ENCODE measurements at places on chromosomes 1 and 21. TPM values are rescaled to one million over a fixed set of nuclear protein-coding genes. Genes with fewer than 3 reads are reported as not detected.

- DNase-seq = no peak
These were observed 22.7 kb downstream of the POFUT2 start for GRCh38 chr21:45264912-45265515.

The PNRC2 gene
- 143 TPM for total RNA-seq

The SHE gene
- 15.2 TPM for total RNA-seq

The CCDC190 gene
- not detected for total RNA-seq

GRCh38 chr1:18945401-18945849 lies 11.1 kb downstream of the IFFO2 start:
- DNase-seq = no peak

The TMEM52 gene
- total RNA-seq = not detected

DNA sequence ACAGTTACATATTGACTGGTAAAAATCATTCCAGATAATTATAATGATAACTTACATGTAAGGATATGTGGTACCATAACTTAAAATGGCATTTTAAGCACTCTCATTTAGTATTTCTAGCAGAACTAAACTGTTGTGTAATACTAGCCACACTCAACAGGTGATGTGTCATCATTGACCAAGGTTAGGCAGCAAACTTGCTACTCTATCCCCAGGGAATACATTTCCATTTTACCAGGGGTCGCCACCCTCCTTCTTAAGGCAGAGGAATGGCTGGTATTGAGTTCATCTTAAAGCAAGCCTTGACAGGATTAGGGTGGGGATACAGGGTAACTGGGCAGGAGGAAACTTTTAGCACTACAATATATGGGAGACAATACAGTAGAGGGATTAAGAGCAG lies 259.8 kb upstream of the CAMK1G start:
- DNase-seq = no peak

DNA sequence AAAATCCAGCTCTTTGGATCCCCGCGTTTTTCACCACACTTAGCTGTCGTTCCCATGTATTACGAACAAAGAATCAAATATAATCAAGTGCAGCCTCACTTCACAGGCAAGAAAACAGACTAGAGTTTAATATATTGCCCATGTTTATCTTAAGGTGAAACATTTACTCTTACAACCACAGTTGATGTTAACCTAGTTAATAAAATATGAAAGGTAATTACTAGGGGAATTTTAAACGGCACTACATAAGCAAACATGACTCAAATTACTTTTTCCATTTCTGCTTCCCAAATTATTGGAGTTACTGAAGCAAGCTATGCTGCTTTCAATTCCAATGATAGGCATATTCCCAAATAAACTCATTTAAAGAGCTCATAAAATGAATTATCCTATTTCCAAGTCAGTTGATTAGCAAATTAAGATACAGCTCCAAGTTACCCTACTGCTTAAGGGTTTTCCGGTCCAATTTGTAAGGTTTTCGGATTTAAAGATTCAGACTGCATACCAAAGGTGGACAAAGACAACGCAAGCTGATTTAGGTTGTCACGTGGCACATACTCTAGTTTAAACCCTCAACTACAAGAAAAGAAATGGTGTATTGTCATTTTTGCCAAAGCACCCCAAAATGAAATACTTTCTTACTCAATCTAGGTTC lies 5.9 kb downstream of the COX20 start:
- no peak for DNase-seq

The BSND gene
- total RNA-seq = not detected

The WNT9A gene
- 7.9 TPM for total RNA-seq

The XCL2 gene
- not detected for total RNA-seq

The CNR2 gene
- not detected for total RNA-seq

The GJA5 gene
- 49.7 TPM for total RNA-seq

DNA sequence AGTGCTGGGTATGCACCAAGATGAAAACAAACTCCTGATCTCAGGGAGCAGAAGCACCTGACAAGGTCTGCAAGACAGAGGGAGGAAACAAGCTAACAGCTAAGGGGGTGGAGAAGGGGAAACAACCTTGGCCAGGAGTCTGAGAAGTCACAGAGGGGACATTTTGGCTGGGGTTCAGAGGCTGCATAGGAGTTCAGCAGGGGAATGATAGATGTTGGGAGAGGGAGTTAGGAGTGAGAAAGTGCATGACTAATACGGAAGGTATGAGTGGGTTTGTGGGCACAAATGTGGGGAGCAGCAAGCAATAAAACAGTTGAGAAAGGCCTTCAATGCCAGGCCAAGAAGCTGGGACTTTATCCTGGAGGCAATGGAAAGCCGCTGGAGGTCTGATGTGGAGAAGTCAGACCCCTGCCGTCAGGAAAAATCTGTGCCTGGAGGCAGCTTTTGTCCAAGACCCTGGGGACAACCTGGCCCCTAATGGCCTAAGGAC lies 16.4 kb downstream of the EPHA2 start:
- no peak for DNase-seq

GRCh38 chr21:45015469-45015860 lies 58.9 kb upstream of the ADARB1 start:
- no peak for DNase-seq

The DMRTB1 gene
- not detected for total RNA-seq

The CD164L2 gene
- total RNA-seq = not detected

- DNase-seq = no peak
These were observed 23.6 kb upstream of the DUSP10 start for GRCh38 chr1:221765527-221765926.

DNA sequence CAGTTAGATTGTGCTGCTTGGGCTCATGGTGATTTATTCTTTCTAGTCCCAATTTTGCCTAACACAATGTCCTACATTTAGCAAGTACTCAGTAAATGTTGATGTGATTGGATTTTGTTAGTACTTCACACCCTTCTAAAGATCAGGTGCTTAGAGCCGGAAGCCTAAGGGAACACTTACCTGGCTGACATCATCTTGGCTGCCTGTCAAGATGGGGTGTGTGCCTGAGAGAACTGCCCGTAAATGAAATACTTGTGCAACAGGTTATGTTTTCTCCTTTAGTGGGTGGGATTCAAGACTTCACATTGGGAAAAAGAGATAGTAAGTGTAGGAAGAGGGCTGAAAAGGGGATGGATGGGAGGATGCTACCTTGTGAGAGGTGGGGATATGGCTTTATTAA lies 75.5 kb upstream of the MACF1 start:
- no peak for DNase-seq

The CYP4Z1 gene
- total RNA-seq = 1.1 TPM

- no peak for DNase-seq
These were observed 15.6 kb upstream of the AIM2 start for GRCh38 chr1:159092036-159092760.

DNA sequence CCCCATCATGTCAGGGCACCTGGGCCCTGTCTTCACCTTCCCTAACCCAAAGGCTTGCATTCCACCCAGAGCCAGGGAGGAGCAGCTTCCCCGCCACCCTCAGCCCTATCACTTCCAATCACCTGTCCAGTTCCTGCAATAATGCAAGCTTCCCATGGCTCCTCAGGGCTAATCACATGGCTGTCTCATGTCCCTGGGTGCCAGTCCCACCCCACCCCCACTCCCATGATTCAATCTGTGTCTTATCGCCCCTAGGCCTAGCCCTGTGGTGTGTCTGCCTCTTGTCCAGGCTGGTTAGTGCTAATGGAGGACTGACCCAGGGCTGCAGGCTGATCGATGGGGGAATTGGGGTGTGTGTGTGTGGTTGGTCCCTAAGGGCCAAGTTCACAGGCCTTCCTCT lies 11.0 kb upstream of the PEAR1 start:
- DNase-seq = no peak

DNA sequence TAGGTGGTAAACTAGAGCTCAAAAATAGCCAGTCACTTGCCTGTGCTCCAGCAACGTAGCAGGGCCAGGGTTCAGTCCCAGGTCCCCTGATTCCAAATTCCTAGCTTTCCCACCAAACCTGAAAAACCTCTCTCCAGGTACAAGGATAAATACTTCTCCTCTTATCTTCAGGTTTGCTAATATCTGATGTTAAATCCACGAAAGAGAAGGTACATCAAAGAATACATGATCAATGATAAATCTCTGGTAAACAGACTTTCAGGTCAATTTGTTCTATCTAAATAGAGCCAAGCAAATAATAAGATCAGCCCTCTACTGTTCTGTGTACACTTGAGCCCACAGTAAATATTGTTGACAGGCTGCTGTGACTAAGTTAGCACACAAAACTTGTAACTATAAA lies 52.1 kb upstream of the AKT3 start:
- DNase-seq = no peak

- DNase-seq = no peak
These were observed 2.0 kb downstream of the PCP4 start for GRCh38 chr21:39869141-39869818.

DNA sequence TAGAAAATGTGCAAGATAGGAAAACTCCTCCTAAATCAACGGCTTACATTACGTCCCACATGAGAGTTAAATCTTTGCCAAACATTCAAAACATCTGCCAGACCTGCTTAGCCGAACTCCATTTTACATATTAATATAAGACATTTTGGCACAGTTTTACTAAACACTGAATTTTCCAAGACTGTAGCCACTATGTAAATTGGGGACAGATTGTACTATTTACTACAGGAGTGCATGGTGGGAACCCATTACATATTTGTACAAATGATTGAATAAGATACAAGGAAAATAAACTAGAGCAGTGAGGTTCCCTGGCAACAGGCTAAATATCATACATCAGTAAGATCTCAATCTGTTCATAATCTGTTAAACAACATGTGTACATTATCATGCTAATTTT lies 1234.4 kb downstream of the KCNT2 start:
- no peak for DNase-seq

GRCh38 chr1:240399381-240399780 lies 212.6 kb downstream of the GREM2 start:
- DNase-seq = no peak

DNA sequence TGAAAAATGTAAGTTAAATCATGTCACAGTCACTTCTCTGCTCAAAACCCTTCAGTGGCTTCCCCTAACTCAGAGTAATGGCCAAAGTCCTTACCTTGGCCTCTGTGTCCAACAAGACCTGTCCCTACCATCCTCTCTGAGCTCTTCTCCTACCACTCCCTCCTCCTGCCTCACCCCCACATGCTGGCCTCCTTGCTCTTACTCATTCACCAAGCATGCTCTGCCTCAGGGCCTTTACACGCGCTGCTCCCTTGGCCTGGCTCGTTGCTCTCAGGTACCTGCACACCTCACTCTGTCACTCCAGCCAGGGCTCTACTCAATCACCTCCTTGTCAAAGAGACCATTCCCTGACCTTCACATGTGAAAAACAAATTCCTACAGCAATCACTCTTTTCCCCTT lies 54.2 kb downstream of the SEC16B start:
- DNase-seq = no peak

- no peak for DNase-seq
These were observed 1.5 kb downstream of the EIF3I start for GRCh38 chr1:32223683-32224082.

- DNase-seq = no peak
These were observed 11.4 kb upstream of the PADI3 start for GRCh38 chr1:17237561-17237903.

The FCRLA gene
- not detected for total RNA-seq

DNA sequence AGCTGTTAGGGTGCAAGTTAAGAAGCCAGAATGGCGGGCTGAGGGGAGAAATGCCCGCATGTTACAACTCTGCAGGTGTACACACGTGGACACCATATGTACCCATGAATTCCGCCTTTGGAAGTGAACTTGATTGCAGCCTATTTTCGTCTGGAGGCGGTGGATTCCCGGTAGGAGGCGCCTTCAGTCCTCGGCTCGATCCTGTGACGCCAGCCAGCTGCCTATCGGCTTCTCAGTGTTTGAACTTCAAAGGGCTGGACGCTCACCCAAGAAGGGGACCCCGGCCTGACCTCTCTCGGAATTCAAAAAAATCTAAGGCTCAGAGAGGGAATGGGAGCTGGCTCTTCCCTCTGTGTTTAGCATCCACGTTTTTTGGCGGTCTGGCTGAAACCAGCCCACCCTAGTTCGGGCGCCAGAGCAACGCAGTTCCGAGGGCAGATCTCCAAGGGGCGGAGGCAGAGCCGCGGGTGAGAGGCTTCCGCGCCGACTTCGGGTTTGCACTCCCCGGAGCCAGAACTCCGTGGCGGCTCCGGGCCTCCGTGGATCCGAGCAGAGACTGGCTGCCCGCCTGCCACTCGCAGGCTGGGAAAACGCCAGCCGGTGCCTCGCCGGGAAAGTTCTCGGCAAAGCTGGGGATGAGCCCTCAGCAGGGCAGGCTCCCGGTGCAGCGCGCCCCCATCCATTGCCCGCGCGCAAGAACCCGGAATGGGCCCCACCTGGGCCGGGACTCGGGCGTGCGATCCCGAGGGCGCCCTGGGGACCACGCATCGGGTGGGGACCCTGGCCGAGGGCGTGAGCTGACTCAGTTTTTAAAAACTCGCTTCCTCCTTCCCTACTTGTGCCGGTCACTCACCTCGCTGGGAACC lies 996 bp upstream of the TMEM51 start:
- DNase-seq = peak; percentile 51

The SYT11 gene
- 49.5 TPM for total RNA-seq
